ENCODE measurements at places on chromosomes 1 and 21. TPM values are rescaled to one million over a fixed set of nuclear protein-coding genes. Genes with fewer than 3 reads are reported as not detected.

COL6A2 gene
- 2,867 TPM for total RNA-seq

TARS2 gene
- total RNA-seq: 27.0 TPM

OR6N1 gene
- total RNA-seq: not detected

SIKE1 gene
- total RNA-seq: 65.2 TPM

SPATA46 gene
- not detected for total RNA-seq

KCNJ10 gene
- under 0.01 TPM for total RNA-seq

SMIM1 gene
- total RNA-seq: 2.8 TPM

SOX13 gene
- 3.8 TPM for total RNA-seq

SNRPE gene
- 36.9 TPM for total RNA-seq
